ENCODE measurements at places on chromosomes 3 and 15. TPM values are rescaled to one million over a fixed set of nuclear protein-coding genes. Genes with fewer than 3 reads are reported as not detected.

DNA sequence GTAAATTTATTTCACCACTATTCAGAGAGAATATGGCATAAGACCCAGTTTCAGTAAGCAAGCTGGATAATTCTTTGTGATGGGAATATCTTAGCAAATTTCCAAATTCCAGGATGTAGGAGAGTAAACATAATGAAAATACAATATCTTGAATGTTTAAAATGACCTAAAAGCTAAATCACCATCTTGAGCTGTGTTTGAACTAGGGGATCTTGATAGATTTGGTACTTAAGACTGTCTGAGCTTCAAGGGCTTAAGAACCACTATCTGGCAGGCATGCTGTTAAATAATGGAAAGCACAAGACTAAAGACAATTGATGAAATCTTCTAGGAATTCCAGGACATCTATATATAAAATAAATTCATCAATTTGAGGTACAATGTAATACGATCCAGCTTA lies 217.7 kb downstream of the ATP8B4 start:
- no peak for DNase-seq

GRCh38 chr3:112376241-112376911 lies 43.4 kb downstream of the CD200 start:
- DNase-seq: no peak

GRCh38 chr15:29035336-29036285 lies 149.8 kb downstream of the APBA2 start:
- DNase-seq: no peak

The OPA1 gene
- 33.4 TPM for total RNA-seq

GRCh38 chr15:68466876-68467275 lies 34.9 kb upstream of the ITGA11 start:
- DNase-seq: no peak

Data from suprapubic skin (tissue), 4 donors.